Umbilical cord (tissue), 2 donors: ENCODE measurements at places on chromosomes 6 and 20.
A peak's percentile ranks its signal among the peaks of the same experiment; 100 is the strongest.

- DNase-seq, result no peak
Measured at GRCh38 chr6:114063956-114064355, 93.0 kb upstream of the HDAC2 start.

DNA sequence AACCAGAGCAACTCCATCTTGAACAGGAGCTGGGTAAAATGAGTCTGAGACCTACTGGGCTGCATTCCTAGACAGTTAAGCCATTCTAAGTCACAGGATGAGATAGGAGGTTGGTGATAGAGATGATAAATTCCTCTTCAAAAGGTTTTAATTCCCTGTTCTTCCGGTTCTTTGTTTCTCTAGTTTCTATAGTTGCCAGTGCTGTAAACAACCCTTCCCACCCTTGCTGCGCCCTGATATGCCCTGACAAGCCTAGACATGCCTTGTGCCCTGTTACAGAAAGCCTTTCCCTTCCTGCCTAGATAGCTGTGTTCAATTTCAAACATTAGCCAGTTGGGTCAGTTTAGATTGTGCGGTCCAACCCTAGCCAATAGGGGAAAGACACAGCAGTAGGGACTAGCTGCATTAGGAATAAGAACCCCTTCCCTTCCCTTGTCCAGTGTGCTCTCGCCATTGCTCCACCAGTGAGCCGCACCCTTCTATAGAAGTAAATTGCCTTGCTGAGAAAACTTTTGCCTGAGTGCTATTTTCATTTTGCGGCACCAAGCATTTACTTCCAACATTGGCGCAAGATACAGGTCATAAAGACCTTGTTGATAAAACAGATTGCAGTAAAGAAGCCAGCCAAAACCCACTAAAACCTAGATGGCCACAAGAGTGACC is 52.5 kb upstream of the CCN2 start:
- no peak for DNase-seq

- DNase-seq, result peak; percentile 58
Measured at GRCh38 chr6:36827261-36828079, 11.8 kb downstream of the CPNE5 start.

DNA sequence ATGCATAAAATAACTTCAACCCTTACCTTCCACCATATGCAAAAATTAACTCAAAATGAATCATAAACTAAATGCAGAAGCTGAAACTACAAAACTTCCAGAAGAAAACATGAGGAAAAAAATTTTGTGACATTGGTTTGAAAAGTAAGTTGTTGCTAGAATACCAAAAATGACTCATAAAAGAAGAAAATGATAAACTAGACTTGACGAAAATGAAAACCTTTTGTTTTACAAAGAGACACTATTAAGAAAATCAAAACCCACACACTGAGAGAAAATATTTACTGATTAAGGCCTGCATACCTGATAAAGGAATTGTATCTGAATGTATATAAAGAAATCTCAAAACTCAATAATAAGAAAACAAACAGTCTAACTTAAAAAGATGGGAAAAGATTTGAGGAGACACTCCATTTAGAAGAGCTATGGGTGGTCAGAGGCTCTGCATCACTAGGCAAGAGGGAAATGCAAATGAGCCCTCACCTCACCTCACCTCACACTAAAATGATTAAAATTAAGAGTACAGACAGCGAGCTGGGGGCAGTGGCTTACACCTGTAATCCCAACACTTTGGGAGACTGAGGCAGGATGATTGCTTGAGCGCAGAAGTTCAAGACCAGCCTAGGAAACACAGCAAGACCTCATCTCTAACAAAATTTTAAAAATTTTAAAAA is 97.6 kb upstream of the CST7 start:
- DNase-seq, result no peak

GRCh38 chr20:56217829-56218228 is 30.7 kb upstream of the MC3R start:
- DNase-seq, result no peak

- peak; percentile 72 for DNase-seq
Measured at GRCh38 chr6:45741437-45742171, 274.1 kb downstream of the CLIC5 start.

GRCh38 chr6:139904568-139904967 is 530.1 kb upstream of the CITED2 start:
- no peak for DNase-seq

DNA sequence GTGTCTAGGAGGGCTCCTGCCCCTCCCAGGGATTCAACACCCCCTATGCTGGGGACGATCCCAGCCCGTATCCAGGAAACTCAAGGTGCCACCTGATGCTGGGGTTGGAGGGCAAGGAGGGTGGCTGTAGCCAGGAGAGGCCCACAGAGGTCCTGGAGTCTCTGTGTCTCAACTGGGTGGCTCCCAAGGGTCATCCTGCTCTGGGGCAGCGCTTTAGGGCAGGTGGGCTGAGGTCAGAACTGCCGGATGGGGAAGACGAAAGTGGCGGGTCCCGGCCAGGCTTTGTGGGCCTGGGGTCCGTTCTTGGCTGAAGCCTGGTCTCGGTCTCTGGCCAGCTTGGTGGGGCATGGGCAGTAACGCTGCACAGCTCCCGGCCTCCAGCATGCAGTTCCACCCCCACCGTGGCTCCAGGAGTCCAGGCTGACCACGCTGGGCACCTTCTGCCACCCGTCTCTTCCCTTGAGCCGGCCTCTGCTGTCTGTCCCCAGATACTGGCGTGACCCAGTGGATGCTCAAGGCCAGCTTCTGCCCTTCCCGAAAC is 2.8 kb upstream of the COL20A1 start:
- no peak for DNase-seq

DNA sequence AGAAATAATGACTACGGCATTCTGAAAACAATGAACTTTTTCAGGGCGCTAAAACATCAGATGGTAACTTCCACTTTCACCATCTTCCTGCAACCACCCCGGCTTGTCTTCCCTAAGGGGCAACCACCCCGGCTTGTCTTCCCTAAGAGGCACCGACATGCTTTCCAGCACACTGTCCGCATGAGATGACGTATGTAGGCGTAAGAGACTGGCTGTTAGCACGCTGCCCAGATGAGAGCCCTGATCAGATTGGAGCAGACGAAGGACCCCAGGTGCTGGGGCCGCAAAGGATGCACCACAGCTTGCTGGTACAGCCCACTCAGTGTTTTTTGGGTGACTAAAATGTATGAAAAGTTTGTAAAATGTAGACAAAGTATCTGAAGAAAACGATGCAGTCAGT is 29.3 kb downstream of the ASCC3 start:
- no peak for DNase-seq

DNA sequence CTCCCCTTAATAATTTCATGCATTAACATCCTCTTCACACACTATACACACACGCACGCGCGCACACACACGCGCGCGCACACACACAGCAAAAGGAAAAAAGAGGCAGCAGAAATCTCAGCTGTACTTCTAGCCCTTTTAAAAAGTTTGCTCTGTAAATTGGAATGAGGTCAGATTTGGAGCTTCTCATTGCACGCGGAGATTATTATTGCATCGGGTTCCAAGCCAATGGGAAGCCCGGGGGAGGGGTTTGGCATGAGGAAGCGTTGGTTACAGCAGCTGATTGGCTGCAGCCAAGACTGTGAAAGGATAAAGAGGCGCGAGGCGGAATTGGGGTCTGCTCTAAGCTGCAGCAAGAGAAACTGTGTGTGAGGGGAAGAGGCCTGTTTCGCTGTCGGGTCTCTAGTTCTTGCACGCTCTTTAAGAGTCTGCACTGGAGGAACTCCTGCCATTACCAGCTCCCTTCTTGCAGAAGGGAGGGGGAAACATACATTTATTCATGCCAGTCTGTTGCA is at the start of gene SOX4:
Gene SOX4 (plus strand): TSS at position 340 of the 515 bp plus-strand sequence. CDS start 784 bp downstream, outside the sequence.
- peak; percentile 99 for DNase-seq

- no peak for DNase-seq
Measured at GRCh38 chr6:148405894-148406293, 63.3 kb downstream of the SASH1 start.

DNA sequence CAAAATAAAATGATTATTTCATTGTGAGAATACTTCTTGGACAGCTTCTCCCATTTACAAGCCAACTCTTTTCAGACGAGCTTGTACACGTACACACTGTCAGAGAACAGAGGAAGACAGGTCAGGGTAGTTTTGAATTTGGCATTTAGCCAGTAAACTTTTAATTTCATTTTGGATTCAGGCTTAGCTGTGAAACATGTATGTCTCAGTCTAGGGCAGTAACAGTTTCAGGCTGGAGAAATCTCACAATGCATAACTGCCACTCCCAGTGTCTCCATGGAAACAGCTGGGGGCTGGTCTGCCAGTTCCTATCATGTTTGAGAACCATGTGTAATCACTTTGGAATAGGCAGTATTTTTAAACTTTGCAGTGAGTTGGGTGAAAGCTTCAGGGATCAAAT is 22.0 kb upstream of the QKI start:
- DNase-seq, result peak; percentile 92

DNA sequence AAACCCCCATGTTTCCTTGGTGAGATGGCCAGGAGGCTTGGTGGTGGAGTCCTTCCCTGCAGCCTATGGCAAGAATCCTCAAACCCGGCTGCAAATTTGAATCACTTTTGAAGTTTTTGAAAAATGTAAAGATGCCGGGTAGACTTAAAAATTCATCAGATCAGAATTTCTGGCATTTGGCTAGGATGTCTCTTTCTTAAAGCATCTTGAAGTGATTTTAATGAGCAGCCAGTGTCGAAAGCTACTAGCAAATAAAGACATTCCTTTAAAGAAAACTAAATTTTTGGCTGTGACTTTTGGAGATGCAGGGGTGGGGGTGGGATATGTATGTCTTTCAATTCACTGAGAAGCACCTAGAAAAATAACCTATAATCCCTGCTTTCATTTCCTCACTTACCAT is 25.6 kb upstream of the NOX3 start:
- DNase-seq, result no peak

DNA sequence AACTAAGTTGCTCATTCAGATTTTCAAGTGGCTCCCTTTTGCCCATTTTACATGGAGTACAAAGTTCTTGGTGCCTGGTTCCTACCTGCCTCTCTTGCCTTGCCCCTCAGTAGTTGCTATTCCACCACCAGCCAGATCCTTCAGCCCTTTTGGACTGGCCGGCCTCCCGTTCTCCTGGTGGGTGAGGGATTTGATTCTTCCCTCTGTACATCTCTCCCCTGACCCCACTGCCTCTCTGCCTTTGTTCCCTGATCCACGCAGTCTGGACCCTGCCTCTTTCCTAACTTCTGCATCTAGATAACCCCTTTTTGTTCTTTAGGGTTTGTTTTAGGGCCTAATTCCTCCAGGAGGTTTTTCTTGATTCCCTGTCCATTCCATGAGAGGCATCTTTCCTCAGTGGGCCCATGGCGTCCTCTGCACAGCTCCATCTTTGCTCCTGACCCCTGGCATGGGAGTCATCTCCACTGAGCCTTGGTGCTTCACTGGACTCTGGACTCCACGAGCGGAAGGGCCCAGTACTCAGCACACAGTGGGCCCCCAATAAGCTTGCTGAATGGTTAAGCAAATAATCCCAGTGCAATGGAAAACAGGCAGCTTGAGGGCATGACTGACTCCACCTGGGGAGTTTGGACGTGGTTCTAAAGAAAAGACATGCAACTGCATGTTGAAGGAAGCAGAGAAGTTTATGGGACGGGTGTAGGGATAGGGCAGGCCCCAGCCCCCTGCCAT is 309.3 kb upstream of the SUPT3H start:
- DNase-seq, result no peak

- no peak for DNase-seq
Measured at GRCh38 chr20:31780839-31781238, 38.3 kb upstream of the MYLK2 start.

DNA sequence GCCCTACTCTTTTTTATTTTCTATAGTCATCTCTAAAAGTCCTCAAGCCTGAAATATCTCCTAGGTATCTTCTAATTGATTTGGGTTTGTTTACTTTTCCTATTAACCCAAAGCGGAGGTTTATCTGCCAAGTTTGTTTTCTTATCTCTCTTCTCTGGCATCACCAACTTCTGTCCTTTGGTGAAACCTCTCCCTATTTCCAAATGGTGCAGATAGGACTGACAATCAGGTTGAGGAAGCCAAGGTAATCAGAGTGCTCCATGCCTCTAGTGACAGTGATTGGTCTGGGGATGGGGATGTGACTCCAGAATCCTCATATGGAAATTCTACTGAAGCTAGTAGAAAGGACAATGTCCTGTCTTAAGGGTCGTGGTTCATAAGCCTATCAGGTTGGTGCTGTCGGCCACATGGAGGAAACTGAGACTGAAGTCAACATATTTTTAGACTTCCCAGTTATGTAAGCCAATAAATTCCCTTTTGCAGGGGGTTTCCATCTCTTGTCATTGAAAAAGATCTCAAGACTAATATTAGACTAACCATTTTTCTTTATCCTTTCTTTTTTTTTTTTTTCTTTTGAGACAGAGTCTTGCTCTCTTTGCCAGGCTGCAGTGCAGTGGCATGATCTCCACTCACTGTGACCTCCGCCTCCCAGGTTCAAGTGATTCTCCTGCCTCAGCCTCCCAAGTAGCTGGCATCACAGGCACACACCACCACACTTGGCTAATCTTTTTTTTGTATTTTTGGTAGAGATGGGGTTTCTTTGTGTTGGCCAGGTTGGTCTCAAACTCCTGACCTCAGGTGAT is 28.0 kb downstream of the KIF6 start:
- DNase-seq, result no peak

DNA sequence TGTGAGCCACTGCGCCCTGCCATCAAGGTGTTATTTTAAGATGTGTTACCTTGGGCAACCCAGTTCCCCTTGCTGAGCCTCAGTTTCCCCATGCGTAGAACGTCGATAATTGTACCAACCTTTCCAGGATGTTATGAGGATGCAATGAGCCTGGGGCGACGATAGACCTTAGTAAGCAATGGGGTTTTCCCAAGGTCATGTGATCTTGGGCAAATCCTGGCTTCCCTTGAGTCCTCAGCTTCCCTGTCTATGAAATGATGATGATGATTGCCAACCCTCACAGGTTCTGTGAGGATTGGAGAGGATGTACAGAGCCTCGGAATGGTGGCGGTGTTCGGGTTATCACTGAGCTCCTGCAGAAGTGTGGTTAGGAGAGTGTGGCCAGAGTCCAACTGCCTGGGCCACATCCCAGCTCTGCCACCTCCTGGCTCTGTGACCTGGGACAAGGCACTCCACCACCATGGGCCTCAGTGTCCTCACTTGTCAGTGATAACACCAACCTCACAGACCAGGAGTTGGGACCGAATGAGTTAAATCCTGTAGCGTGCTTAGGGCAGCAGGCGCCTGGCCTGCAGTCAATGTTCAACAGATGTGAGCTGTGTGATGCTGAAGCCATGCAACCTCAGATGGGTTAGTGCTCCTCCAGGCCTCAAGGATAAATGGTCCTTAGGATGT is 23.4 kb downstream of the SIRPA start:
- no peak for DNase-seq

- DNase-seq, result no peak
Measured at GRCh38 chr6:131868836-131869235, 61.0 kb downstream of the ENPP1 start.

- peak; percentile 85 for DNase-seq
Measured at GRCh38 chr6:126033696-126034095, 47.4 kb downstream of the TRMT11 start.

- no peak for DNase-seq
Measured at GRCh38 chr6:516213-516612, 124.7 kb downstream of the IRF4 start.
